ENCODE measurements at places on chromosomes 7 and 10.

- no peak for DNase-seq
These were observed 49.5 kb downstream of the VWA2 start for GRCh38 chr10:114288424-114289095.

DNA sequence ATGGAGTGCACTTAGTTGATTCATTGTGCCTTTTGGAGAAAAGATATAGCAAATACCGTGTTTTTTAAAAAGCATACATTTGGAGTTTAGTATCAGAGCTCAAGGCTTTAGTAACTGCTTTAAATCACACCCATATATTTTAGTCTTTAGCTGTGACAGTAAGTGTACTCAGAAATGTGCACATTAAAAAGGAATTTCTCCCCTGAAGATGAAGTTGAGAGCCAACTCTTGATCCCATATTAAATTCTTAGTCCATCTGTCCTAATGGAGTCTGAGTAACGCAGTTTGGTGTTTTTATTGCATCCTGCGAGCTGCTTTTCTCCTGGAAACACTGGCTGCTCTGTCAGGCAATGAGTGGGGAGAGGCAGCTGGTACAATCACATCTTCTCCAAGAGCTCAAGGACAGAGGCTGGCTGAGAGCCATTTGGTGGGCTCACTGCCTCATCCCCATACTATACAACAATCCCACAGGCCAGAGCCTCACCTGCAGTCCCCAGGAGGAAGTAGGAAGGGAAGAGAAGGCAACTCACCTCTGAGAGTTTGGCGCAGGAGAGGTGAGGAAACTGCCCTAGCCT lies 473.6 kb upstream of the C7orf33 start:
- no peak for DNase-seq

- no peak for DNase-seq
These were observed 61.1 kb upstream of the IL6 start for GRCh38 chr7:22665923-22666322.

DNA sequence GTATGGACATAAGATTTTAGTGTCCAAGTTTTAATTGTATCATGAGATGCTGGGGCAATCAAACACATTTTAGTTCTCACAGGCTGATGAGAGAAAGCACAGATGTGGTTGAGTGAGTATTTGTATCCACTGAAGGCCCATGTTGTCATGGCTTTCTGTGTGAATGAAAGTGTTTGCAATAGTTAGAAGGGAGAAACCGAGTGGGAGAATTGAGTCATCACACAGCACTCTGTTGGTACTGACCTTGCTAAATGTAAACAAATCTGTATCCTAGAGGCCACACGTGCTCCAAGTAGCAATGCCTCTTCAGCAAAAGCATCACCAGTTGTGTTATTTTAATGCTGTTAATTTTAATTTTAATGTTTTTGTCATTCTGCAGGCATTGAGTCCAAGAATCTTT lies 121.2 kb downstream of the EMX2 start:
- no peak for DNase-seq

DNA sequence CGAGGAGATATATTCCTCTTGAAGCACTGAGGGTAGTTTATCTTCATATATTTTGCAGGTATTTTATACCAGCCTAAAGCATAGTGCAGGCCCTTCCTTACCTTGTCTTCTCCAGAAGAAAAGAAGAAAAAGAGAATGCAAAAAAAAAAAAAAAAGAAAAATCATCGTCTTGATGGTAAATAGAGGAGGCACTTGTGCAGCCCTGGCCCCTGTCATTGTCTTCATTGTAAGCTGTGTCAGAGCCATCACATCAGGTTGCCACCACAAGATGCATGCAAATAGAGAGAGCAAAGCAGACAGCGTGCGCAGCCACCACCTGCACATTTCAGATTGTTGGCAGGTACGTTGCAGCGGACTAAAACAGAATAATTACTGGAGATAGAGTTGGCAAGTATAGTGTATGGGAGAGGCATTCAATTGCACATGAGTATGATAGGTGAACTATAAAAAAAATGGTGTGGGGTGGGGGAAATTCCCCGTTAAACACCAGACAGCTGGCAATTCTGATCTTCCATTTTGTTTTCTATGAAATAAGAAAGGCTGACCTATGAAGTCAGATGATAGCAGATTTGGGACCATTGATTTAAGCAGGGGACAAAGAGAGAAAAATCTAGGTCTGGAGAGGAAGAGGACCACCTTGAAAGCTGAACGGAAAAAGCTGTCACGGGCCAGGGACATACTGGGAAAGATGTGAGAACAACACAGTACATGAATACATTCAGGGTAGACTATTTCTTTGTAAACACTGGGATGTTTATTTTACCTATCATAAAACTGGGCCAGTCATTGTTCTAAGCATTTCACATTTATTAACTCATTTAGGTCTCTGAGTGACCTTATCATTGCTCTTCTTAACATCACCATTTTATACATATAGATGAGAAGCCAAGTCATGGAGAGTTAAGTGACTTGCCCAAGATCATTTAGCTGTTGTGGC lies 306.3 kb upstream of the SP8 start:
- DNase-seq = no peak

- no peak for DNase-seq
These were observed 105.0 kb upstream of the DIP2C start for GRCh38 chr10:794382-794956.

GRCh38 chr10:60169111-60169510 lies 220.6 kb downstream of the ANK3 start:
- no peak for DNase-seq
